ENCODE measurements at places on chromosomes 12 and 14.

- DNase-seq = no peak
Observed at GRCh38 chr14:104427131-104427851, 152.3 kb upstream of the C14orf180 start.

DNA sequence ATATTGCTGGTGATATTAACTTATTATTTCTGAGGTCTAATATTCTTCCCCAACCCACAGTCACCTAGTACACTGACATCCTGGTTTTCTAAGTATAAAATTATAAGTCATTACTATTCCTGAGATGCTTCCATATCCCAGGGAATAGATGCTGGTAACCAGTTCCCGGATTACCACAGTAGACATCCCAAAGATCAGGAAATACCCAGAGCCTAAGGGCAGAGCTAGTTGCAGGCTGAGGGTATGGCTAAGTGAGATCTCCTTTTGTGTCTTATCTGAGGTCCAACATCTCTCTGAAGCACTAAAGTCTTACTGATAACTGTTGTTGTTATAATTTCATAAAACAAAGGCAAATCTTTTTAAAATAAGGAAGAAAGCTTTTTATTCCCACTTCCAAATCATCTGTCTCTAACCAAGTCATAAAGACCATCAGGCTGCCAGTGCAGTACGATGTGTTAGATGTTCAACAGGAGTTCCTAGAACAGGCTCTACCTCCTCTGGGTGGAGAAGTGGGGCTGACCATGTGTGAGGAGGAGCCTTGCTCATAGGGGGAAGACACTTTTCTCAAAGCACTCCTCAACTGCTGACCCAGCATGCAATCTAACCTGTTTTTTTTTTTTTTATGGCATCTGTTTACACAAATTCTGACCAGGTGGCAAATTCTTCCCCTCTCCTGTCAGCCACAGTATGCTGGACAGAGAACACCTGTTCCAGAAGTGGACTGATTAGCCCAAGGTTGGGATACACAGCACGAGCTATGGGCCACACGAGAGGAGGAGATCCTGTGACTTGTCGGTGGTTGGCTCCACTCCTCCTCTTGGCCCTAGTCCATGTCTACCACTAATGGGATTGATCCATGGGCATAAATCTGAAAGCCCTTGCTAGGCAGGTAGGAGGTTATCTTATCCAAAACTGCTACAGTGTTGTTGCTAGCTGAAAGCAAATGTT, 16.1 kb upstream of the GRIP1 start:
- DNase-seq = no peak

GRCh38 chr14:30596935-30597334, 25.2 kb upstream of the SCFD1 start:
- no peak for DNase-seq

- DNase-seq = no peak
Observed at GRCh38 chr12:88377973-88378372, 202.3 kb downstream of the KITLG start.

DNA sequence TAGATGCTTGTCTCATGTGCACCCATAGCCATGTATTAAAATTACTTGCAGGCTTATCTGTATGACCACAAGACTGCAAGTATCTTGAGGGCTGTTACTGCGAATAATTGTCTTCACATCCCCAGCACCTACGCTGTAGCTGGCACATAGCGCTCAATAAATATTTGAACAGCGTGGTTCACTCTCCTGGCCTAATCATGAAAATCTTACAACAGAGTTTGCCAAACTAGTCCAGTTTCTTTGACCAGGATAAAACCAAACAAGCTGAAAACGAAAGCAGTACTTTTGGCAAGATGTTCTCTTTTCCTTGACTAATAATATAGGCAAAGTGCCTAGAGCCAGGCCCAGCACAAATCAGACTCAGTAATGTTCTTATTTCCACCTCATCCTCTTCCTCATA, 106.7 kb downstream of the RPS29 start:
- DNase-seq = no peak

- DNase-seq = no peak
Observed at GRCh38 chr12:31517994-31518393, 72.9 kb downstream of the DENND5B start.

DNA sequence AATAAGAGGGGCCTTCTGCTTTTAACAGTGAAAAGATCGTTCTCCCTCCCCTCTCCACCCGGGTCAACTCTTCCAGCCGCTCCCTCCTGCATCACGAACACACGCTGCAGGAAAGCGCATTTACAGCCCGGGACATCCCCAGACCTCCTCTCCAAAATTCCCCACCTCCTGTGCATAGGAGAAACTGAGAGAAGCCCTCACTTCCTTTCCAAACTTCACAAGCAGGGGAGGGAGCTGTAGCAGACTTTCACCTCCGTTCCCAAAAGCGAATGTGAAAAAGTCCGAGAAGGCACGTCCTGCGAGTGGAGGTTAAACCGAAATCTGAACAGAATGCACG, 513 bp downstream of the BCAT1 start:
- no peak for DNase-seq

- no peak for DNase-seq
Observed at GRCh38 chr12:109770861-109771670, 57.4 kb downstream of the FAM222A start.

- DNase-seq = peak; percentile 49
Observed at GRCh38 chr12:58920102-58920960, at the start of gene LRIG3. LRIG3 (minus strand) TSS chr12:58920504; CDS start chr12:58920235, 269 bp downstream.

- no peak for DNase-seq
Observed at GRCh38 chr12:109767991-109768900, 54.6 kb downstream of the FAM222A start.

- no peak for DNase-seq
Observed at GRCh38 chr12:111642681-111643426, 42.9 kb downstream of the BRAP start.

DNA sequence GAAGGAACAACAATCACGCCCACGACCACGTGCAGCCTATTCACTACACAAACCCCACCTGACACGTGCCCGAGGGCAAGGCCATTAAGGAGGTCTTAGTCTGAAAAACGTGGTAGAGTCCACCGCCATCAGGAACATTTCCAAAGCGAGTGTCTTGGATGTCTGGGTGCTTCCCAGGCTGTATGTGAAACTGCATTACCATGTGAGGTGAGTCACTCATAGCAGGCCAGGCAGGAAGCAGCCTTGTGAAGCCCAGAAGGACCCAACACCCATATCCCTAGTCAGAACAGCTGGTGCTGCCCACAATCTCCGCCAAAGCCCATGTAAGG, 3.3 kb upstream of the KRT79 start:
- DNase-seq = peak; percentile 46

DNA sequence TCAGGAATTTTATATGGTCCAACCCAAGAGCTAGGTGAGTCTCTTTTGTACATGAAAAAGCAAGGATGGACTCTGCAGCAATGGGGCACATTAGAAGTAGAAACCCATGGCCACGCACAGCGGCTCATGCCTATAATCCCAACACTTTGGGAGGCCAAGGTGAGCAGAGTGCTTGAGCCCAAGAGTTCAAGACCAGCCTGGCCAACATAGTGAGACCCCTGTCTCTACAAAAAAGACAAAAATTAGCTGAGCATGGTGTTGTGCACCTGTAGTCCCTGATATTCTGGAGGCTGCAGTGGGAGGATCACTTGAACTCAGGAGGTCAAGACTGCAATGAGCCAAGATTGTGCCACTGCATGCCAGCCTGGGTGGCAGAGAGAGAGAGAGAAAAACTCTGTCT, 128.7 kb upstream of the PLEKHA5 start:
- no peak for DNase-seq

GRCh38 chr14:72625689-72626088, 268.2 kb downstream of the DPF3 start:
- DNase-seq = no peak

DNA sequence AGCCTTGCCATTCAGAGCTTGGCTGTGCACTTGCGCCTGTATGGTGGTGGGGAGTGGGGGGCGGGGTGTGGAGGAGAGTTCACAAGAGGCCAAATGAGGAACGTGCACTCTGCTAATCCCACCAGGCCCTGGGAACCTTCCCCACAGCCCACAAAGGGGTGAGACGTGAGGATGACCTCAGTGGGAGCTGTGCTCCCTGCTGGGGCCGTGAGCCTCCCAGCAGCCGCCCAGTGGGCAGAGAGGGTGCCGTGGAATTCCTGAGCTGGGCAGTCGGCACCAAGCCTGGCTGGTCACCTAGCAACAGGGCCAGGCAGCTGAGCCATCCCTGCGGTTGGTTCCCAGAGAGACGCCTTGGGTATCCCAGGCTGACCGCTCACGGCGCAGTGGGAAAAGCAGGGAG, 53.7 kb downstream of the CCNK start:
- DNase-seq = no peak

DNA sequence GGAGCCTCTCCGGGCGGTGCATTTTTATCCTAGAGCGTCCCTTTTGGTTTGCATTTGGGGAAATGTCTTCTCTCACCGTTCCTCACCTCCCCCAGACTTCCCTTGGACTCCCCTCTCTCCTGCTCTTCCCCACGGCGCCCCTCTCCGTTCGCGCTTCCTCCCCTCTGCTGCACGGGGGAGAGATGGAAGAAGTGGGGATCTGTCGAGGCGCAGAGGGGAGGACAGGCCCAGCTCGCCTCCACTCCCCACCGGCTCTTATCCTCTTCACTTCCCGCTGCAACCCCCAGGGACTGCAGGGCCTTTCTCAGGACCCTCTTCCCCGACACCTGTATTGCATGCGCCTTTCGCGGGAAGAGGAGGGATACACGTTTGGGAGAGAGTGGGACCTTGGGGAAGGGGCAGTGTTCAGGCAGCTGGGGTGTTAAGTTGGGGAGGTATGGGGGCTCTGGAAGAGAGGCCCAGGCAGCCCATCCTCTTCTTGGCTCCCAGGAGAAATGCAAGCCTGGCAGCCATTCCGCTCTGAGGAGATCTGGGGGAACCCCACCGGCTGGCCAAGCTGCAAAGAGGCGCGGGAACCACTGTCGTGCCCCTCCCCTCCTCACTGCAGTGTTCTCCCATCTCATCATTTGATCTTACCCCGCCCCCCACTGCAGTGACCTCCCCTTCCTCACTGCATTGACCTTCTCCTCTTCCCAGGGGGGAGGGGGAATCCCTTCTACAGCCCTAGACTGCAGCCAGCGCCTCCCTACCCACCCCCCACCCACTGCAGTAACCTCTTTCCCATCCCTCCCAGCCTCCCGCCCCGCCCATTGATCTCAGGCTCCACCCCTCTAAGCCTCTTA, 788 bp downstream of the ENO2 start:
- no peak for DNase-seq
